ENCODE measurements at places on chromosomes 6 and 20. TPM values are rescaled to one million over a fixed set of nuclear protein-coding genes. Genes with fewer than 3 reads are reported as not detected.

ARHGAP40 gene
- 15.1 TPM for total RNA-seq

SPDEF gene
- not detected for total RNA-seq

CD93 gene
- total RNA-seq = not detected

KHDRBS2 gene
- total RNA-seq = not detected

TAGAP gene
- 0.39 TPM for total RNA-seq

APOM gene
- total RNA-seq = 0.98 TPM

MRAP2 gene
- not detected for total RNA-seq

IRF4 gene
- total RNA-seq = 0.11 TPM

TRIM31 gene
- 0.11 TPM for total RNA-seq

FOXS1 gene
- total RNA-seq = not detected

RAET1E gene
- total RNA-seq = not detected

ZBP1 gene
- not detected for total RNA-seq

TCEA2 gene
- total RNA-seq = 12.0 TPM

MCCD1 gene
- total RNA-seq = not detected

LPIN3 gene
- 15.6 TPM for total RNA-seq

PIGU gene
- 6.7 TPM for total RNA-seq

CDH22 gene
- total RNA-seq = not detected

SNAP91 gene
- under 0.01 TPM for total RNA-seq

LKAAEAR1 gene
- not detected for total RNA-seq

RRAGD gene
- 0.54 TPM for total RNA-seq

HRH3 gene
- not detected for total RNA-seq

TMEM170B gene
- 0.22 TPM for total RNA-seq

ESR1 gene
- total RNA-seq = not detected

ISM1 gene
- total RNA-seq = not detected

EEF1A2 gene
- total RNA-seq = 11.0 TPM

CLPSL2 gene
- total RNA-seq = not detected

BHLHE23 gene
- total RNA-seq = not detected

WDR46 gene
- total RNA-seq = 61.6 TPM

LCA5 gene
- 9.9 TPM for total RNA-seq

SAMD5 gene
- total RNA-seq = under 0.01 TPM

HDDC2 gene
- total RNA-seq = 52.2 TPM

SLC26A8 gene
- total RNA-seq = not detected

ZFP64 gene
- total RNA-seq = 14.3 TPM

MAPK13 gene
- 0.43 TPM for total RNA-seq

CCN6 gene
- total RNA-seq = not detected

RAB44 gene
- 0.11 TPM for total RNA-seq

GRM4 gene
- 0.22 TPM for total RNA-seq

MAPK14 gene
- 56.9 TPM for total RNA-seq

Data from placental epithelial cell (primary cell).